Putamen (tissue), 1 donor: ENCODE measurements at places on chromosomes 7 and 10.

DNA sequence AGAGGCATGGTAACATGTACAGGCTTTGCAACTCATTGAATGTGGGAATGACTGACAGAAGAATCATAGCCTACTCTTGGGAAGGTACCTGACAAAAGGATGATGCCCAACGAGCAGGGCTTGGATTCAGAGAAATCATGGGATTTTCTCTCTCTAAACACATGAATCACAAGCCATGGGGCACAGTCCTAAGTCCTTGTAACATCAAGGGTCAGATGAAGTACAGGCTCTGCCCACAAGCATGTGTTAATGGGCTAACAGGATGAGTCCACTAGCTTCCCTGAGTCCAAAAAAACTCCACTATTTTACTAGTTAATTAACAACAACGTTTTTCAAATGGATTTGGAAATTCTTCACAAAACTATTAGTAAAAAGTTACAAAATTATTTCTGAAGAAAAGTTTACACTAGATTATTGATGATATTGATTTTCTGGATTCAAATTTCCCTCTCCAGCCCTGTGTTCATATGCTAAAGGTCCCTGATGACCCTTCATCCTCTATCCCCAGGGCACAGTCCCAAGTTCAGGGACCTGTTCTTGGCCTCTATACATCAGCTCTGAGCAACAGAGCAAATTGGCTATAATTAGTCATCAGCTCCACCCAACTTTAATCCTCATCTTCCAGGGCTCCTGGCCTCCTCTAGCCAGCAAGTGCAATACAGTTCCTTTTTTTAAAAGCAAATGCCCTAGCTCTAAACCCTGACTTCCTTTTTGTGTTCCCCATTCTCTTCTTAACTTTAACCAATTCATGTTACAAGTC, 99.8 kb downstream of the GSAP start:
- no peak for DNase-seq

- no peak for DNase-seq
Observed at GRCh38 chr10:2944788-2945187, 122.6 kb upstream of the PFKP start.

- no peak for DNase-seq
Observed at GRCh38 chr10:74099836-74100235, 50.8 kb downstream of the AP3M1 start.

GRCh38 chr10:93352638-93353383, 129.3 kb downstream of the MYOF start:
- no peak for DNase-seq

DNA sequence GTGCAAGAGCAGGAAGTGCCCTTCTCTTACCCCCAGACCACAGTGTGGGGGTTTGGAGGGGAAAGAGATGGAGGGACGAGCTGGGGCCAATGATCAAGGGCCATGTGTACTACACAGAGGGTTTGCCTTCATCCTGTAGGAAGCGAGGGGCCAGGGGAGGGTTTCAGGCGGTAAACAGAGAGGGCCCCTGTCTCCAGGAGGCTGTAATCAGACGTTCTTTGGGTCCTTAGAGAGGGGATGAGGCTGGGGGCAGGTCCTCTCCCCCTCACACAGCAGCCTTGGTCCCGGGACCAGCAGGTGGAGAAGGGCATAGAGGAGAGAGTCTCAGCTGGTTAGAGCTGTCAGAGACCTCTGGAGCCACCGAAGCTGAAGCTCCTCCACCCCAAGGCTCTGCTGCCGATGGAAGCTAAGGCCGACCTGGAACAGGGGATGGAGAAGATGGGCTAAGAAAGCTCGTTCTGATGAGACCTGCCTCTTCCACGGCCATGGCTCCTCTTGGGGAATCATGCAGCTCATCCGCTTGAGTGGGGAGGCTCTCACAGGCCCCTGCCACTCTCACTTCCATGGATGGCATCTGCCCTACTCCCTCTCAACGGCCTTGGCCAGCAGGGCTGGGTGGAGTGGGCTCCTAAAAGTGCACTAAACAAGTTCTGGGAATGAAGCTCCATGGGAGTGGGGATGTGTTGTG, 3.5 kb downstream of the LOXL4 start:
- no peak for DNase-seq

DNA sequence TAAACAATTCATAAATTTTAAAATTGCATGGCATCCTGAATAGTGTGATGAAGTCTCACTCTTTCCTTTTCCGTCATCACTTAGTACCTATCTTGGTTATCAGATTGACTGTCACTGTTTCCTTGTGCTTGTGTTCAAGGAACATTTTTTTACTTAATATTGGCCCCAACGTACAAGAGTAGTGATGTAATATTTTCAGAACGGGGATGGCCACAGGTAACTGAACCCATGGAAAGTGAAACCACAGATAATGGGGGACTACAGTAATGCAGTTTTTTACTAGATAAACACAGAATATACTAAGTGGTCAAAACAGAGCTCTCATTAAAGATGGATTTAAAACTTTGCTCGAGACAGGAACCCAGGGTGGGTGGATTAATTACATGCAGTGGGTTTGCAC, 85.4 kb downstream of the MACC1 start:
- no peak for DNase-seq

GRCh38 chr7:732094-732541, 5.0 kb upstream of the PRKAR1B start:
- no peak for DNase-seq

DNA sequence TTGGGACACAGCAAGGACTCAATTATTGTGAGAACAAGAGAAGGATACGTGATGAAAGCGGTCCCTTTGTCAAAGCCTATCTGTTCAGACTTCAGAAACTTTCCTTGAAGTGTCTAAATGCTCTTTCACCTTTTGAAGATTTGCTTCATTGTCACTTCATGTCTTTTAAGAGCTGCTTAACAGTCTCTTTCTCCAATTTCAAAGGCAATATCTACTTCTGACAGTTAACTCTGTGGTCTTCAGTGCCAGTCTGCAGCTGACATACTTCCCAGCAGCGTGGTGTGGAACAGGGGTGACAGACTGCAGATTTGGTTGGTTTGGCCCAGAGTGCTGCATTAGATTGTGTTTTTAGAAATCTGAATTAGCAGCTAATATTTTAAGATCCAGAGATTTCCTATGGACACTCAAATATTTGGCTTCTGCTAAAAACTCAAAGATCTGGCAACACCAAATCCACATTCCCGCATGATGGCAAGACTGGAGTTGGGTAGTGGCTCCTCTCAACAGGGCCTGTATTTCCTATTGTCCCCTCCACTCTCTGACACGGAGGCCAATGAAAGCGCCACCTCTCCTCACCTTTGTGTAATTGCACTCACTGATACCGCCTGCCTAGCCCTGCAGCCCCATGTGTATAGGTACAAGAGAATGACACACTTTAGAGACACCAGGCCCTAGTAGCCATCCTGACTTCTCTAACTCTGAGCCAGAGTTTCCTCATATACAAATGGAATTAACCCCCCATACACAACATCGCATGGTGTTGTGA, 11.5 kb downstream of the SCRN1 start:
- no peak for DNase-seq

- no peak for DNase-seq
Observed at GRCh38 chr7:96401200-96401599, 79.3 kb upstream of the SLC25A13 start.

- DNase-seq, result no peak
Observed at GRCh38 chr10:96512524-96513304, 1.0 kb downstream of the TLL2 start.

GRCh38 chr10:96287392-96288105, 16.2 kb upstream of the BLNK start:
- no peak for DNase-seq

- no peak for DNase-seq
Observed at GRCh38 chr7:87426160-87426559, 49.3 kb downstream of the ABCB4 start.

GRCh38 chr10:10270126-10271050, 747.3 kb upstream of the CELF2 start:
- DNase-seq, result no peak

GRCh38 chr7:46525876-46526275, 604.8 kb upstream of the IGFBP3 start:
- DNase-seq, result no peak

DNA sequence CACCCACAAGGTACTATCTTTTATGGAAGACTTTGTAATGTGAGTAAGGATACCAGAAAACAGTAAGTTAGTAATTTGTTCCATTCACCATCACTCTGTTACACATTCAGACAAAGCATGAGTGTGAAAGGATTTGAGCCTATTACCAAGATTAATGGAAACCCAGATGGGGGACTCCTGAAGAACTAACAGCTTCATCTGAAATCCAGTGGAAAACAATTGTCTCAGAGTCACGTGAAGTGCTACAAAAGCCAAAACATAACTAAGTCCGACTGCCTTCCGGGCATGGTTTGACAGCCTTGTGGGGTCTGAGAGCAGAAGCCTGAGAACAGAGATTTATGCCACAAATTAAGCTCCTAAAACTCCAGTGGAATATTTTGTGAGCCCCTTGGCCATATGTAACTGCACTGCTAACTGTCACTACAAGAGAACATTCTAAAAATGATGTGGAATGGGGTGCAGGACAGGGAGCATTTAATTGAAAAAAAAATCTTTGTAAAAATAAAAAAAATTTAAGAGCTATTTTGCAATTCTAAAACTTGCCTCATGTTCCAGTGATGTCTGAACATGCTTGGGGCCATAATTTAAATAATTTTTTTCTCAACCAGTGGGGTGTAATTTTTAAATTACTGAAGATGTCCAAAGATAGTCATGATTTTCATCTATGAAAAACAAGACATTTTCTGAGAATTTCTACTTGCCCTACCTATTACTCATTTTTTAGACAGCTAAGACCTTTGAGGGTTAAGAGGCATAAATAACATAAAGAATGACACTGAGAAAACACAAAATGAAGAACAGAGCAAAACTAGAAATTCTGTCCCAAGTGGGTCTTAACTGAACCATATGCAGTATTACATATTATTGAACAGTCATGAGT, 555.0 kb downstream of the INHBA start:
- DNase-seq, result no peak

DNA sequence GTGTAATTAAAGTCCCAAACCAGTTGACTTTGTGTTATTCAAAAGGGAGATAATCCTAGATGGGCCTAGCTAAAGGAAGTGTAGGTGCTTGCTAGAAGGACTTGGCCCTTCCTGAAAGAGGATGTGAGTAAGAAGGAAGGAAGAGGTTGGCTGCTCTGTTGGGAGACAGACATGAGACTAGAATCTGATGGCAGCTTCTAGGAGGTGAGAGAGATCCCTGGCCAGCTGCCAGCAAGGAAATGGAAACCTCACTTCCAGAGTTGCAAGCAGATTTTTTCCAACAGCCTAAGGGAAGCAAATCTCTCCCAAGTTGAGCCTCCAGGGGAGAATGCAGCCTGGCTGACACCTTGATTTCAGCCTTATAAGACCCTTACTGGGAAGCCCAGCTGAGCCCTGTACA, 368.4 kb upstream of the ZMIZ1 start:
- DNase-seq, result no peak

- no peak for DNase-seq
Observed at GRCh38 chr7:115368998-115369397, 447.1 kb downstream of the MDFIC start.

GRCh38 chr7:81499262-81500116, 270.4 kb downstream of the HGF start:
- DNase-seq, result peak; percentile 60

- DNase-seq, result no peak
Observed at GRCh38 chr7:26185131-26185843, 15.3 kb downstream of the HNRNPA2B1 start.

DNA sequence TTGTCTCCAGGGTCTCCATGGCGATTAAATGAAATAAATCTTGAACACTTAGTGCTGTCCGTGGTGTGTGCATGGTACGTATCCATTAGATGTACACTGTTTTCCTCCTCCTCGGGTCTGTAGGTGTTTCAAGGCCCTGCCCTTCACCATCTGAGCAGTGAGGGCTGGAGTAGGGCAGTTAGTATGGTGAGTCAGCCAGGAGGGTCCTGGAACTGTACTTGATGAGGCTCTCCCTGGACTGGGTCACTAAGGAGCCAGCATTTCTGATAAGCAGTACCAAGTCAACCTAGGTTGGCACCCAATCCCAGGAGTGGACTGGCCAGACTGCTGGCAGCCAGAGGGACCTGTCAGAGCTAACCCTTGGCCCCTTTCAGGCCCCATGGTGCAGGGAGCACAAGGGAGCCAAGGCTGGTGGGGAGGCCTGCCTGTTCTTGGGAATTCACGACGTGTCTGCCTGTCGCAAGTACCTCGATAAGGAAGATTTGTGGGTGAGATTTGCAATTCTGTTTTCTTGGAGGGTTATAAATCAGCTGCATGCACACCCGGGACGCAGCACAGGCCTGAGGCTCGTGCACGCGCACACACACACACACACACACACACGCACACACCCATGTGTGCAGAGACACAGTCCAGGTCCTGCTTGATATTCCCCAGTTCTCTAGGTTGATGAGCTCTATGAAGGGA, 114.2 kb downstream of the ZMIZ1 start:
- DNase-seq, result no peak

- DNase-seq, result no peak
Observed at GRCh38 chr7:42345478-42346299, 108.7 kb upstream of the GLI3 start.

DNA sequence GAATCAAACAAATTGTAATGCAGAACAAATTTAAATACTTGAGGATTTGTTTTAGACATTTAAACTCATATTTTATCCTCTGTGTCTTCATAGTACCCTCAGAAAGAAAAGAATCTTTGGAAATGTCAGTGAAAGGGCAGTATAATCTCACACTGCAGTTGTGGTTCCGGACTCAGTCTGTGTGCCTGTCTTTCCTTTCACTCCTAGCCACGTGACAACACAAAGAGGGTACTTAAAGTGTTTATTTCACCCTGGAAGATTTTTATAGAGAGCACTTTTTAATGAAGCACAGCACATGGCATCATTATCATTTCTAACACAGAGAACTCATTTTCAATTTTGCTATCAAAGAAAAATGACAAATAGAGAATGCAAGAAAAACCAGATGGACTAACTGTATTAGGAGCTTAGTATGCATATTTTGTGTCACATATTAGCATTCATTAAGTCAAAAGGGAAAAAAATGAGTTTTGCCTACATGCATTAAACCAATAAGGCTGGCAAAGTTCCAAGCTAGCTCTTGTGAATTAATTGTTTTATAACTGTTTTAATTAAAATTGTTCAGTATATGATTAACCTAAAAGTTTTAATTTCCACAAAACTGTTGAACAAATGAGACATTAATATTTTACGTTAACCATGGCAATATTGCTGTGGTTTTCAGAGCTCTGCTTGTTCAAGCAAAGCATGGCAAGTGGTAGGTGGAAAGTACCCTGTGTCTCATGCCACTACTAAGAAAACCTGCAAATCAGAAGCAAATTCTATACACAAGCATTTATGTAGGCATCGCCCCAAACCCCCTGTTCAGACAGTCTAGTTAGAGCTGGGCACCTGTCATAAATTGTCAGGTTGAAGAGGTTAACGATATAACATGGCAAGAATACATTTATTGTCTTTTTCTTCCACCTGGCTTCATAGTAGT, 65.9 kb downstream of the AUTS2 start:
- no peak for DNase-seq

- no peak for DNase-seq
Observed at GRCh38 chr7:55105952-55106351, 87.1 kb downstream of the EGFR start.

DNA sequence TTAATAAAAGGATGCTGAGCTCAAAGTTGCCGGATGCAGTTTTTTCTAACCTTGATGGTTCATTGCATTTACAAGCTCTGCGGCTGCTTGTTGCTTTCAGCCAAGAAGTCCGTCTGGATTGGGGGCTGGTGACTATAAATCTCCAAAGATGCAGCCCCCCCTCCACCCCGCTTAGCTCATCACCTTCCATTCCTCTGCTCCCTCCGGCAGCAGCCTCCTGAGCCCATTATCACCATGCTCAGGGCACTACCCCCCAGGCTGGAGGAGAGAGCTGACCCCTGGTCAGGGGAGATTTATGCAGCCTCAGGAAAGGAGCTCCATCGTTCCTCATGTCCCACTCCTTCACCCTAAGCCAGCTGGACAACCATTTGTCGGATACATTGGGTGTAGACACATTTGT, 55.3 kb upstream of the ZRANB1 start:
- no peak for DNase-seq
